ENCODE measurements at places on chromosomes 7 and 10. TPM values are rescaled to one million over a fixed set of nuclear protein-coding genes. Genes with fewer than 3 reads are reported as not detected.

DNA sequence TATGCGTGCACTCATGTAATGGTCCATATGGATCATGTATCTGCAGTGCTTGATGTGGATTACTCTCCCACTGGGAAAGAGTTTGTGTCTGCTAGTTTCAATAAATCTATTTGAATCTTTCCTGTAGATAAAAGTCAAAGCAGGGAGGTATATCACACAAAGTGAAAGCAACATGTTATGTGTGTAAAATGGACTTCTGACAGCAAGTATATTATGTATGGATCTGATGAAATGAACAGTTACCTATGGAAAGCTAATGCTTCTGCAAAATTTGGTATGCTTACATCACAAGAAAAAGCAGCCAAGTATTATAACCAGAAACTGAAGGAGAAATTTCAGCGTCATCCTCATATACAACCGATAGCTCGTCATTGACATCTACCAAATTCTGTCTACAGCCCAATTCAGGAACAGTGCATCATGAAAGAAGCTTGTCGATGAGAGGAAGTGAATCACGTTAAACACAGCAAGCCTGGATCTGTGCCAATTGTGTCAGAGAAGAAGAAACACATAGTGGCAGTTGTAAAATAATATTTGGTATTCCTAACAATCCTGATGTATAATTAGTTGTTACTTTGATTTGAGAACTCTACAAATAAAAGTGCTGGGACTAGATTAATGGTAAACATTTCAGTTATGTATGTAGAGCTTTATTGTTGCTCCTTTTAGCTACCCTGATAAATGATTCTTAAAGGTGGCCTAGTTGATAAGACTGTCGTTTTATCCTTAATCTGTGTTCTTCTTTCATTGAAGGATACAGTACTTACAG is 14.2 kb upstream of the SYPL1 start:
- peak; percentile 72 for DNase-seq

DNA sequence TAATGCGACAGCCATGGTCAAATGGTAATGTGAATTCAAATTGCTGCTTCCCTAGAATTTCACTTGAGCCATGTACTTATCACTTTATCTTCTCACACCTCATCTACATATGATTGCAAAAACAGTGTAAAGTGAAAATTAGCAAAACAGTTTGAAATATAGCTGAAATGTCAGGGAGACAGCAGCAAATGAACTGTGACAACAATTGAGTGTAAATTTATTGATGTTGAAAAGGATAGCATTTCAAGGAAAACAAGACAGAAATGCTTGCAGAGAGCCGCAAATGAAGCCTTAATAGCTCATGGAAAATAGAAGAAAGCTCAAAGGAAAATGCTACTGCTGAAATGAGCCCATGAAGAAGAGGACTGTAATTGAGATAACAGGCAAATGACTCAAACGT is 516.2 kb upstream of the POT1 start:
- DNase-seq: no peak

DNA sequence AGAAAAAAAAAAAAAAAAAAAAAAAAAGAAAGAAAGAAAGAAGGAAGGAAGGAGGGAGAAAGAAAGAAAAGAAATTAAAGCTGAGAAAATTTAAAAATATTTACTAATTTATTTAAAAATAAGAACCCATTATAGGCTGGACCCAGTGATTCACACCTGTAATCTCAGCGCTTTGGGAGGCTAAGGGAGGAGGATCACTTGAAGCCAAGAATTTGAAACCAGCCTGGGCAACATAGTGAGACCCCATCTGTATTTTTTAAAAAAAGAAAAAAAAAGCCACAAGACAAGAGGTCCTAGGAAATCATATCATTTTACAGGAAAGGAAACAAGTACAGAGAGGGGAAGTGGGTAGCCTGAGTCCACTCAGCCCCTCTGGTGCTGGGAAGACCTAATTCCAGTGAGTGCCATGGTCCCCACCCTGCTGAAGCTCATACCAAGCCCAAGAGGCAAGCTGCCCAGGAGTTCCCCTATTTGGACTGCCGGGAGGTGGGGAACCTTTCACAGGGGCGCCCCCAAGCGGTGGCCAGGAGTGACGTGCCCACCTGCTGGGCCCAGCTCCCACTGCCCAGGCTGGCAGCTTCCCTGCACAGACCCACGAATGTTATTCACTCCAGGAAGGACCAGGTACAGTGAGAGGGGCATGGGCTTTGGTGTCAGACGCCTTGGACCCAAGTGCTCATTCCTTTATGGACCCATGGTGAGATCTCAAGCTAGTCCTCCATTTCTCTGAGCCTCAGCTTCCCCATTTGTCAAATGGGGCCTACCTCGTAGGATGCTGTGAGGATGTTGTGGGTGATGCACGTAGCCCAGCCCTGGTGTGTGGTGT is 133.6 kb downstream of the ZMIZ1 start:
- peak; percentile 70 for DNase-seq

DNA sequence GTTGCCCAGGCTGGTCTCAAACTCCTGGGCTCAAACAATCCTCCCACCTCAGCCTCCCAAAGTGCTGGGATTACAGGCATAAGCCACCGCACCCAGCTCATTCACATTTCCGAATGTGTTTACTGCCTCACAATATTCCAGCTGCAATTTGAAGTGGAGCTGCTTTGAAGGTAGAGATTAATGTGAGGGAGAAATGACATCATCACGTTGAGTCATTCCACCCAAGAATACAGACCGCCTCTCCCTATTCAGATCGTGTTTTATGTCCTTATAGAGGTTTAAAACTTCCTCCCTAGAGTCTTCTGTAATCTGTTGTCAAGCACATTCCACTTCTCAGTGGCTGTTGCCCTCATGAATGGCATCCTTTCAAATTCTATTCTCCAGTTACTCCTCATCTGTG is 100.4 kb upstream of the PDGFA start:
- DNase-seq: no peak

DNA sequence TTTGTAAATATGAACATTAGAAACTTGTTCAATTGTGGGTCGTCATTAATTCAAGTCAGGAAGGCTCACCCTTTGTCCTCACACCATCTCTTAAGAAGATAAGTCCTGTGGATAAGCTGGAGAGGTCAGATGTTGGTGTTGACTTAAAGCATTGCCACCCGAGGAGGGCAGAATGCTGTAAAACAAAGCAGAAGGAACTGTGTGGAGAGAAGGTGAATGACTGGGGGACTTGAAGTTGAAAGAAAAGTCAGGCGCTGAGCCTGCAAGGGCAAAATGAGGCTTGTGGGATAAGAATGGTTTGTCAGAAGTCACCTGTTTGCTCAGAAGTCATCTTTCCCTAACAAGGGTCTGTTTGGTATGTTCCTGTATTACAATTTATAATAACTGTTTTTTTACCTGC is 9.1 kb downstream of the RPA3 start:
- no peak for DNase-seq

GRCh38 chr7:70259502-70259901 is 661.2 kb downstream of the AUTS2 start:
- no peak for DNase-seq

- DNase-seq: no peak
Observed at GRCh38 chr10:34661580-34661979, 153.5 kb downstream of the PARD3 start.

DNA sequence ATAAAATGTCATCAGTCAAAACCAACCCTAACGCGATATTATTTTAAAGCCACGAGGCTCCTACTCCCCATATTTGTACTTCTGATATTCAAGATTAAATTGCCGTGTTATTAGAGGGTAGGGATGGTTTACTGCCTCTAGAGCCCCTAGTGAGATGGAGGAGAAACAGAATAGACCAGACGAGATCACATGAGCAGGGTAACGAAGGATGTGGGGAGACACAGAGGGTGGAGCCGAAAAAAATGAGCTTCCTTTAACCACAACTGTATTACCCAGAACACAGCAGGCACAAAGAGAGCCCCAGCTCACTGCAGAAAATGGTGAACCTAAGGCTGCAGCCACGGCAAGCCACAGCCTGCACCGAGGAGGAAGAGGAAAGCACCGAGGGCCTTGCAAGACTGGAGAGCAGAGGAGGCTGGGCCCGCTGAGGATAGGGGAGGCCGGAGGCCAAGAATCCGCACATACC is 14.3 kb downstream of the ZC3HAV1 start:
- DNase-seq: peak; percentile 80

DNA sequence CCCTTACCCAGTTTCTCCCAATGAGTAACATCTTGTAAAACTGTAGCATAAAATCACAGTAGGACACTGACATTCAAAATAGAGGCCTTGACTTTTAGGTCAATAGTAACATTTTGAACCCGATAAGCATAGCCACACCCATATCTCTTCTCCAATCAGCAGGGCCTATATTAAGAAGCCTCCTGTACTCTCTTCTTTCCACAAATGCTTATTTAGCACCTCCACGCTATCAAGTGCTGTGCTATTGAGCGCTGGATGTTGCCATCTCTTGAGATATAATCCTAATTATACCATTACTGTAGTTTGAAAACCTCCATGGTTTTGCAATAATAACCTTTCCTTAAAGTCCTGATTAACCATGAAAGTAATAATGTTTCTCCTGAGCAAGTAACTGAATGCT is 40.1 kb upstream of the CBLL1 start:
- DNase-seq: no peak

DNA sequence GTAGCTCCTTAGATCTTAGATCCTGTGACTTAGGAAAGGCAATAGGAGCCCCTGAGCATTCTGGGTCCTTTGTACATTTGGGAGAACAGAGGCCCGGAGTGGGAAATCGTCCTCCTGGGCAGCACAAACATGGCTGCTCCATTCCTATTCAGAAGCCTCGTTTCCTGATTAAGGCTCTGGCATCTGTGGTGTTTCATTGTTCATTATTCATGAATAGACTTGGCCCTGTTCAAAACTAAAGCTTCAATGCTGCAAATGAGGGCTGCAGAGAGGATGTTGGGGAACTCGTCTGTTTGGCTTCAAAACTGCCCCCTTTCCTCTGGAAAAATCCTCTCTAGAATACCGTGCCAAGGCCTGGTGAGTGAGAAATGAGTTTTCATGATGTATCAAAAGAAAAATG is 3.4 kb upstream of the HTRA1 start:
- DNase-seq: no peak

DNA sequence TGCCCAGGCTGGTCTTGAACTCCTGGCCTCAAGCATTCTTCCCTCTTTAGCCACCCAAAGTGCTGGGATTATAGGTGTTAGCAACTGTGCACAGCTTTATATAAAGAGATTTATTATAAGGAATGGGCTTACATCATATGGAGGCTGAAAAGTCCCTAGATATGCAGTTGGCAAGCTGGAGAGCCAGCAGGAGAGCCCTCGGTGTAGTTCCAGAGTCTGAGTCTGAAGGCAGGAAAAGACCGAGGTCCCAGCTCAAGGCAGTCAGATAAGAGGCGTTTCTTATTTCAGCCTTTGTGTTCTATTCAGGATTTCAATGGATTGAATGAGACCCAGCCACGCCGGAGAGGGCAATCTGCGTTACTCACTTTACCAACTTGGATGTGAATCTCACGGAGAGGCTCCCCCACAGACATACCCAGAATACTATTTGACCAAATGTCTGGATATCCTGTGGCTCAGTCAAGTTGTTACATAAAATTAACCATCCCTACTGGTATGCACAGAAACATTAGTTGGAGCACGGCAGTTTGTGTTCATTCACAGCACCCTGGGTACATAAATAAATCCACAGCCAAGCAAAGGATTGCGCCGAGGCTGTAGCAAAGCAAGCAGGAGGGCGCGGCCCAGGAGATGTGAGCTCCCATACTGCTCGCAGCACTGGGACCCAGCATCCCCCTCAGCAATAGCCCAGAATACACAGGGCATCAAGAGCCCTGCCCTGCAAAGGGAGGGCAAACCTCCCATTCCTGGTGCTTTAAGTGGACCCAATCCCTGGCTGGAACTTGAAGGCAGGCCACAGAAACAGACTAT is 158.4 kb upstream of the ZNF32 start:
- DNase-seq: no peak

DNA sequence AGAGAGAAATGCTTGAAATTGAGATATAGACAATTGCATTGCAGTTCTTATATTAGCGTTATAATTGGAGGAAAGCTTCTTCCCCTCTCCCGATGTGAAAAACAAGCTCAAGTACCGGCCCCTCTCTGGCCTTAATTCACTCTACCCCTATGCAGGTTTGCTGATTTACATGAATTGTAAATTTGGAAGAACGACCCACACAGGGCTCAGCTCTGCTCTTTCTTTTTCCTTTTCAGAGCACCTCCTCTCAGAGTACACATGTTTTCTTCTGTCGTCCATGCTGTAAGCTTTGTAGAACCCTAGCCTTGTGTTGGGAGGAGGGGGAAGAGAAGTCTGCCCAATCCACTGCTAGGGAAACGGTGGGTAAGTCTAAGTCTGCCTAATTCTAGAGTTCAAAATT is 140.8 kb downstream of the IQUB start:
- DNase-seq: no peak

- peak; percentile 86 for DNase-seq
Observed at GRCh38 chr10:96229568-96230030, 41.8 kb downstream of the BLNK start.

GRCh38 chr7:36638140-36638539 is 86.2 kb downstream of the AOAH start:
- no peak for DNase-seq

- DNase-seq: no peak
Observed at GRCh38 chr10:4069491-4069890, 284.5 kb upstream of the KLF6 start.

GRCh38 chr10:36048236-36048635 is 406.1 kb upstream of the FZD8 start:
- no peak for DNase-seq

- DNase-seq: no peak
Observed at GRCh38 chr10:7817984-7818294, 366 bp upstream of the TAF3 start.

- no peak for DNase-seq
Observed at GRCh38 chr7:32561613-32562012, 66.3 kb downstream of the AVL9 start.

DNA sequence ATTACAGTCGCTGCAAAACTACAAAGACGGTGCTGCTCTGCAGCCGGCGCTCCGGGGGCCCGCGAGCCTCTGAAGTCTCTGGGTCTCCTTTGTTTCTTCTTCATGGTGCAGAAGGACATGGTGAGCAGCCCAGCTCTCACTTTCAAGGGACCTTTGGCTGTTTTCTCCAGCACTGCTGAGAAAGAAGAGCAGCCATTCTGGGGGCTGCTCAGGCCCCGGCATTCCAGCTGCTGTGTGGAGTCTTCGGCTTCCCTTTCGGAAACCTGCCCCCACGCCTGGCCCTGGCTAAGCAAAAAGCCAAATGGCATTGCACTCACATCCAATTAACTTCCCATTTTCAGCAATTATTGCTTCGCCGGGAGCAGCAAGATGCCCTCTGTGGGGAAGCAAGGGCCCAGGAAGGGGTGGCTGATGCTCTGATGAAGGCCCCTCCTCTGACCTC is 555.7 kb downstream of the PTPRN2 start:
- DNase-seq: no peak

Gene C7orf57
- 0.46 TPM for total RNA-seq

Gene MOGAT3
- total RNA-seq: not detected

Gene CHN2
- 0.25 TPM for total RNA-seq

Gene RNF32
- total RNA-seq: 0.71 TPM

Gene AFAP1L2
- total RNA-seq: 1.4 TPM

Gene KIF11
- 59.1 TPM for total RNA-seq

All from activated CD4-positive, alpha-beta T cell treated with anti-CD3 and anti-CD28 coated beads for 36 hours (primary cell).